ENCODE measurements at places on chromosomes 16 and 17.

DNA sequence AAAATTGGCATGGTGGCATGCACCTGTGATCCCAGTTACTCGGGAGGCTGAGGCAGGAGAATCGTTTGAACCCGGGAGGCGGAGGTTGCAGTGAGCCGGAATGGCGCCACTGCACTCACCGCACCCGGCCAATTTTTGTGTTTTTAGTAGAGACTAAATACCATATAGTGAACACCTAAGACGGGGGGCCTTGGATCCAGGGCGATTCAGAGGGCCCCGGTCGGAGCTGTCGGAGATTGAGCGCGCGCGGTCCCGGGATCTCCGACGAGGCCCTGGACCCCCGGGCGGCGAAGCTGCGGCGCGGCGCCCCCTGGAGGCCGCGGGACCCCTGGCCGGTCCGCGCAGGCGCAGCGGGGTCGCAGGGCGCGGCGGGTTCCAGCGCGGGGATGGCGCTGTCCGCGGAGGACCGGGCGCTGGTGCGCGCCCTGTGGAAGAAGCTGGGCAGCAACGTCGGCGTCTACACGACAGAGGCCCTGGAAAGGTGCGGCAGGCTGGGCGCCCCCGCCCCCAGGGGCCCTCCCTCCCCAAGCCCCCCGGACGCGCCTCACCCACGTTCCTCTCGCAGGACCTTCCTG, at the start of gene HBQ1:
TSS of gene HBQ1 (plus strand) at position 359 of the 575 bp plus-strand sequence. CDS start at position 387, 28 bp downstream.
- H3K4me1 ChIP-seq = 0 out of 2 replicates have a peak, but pooled peaks cover 3% of the 10 kb centered on the region
- peaks cover 50% of the 10 kb centered on the region for H3K27me3 ChIP-seq
- H3K4me3 ChIP-seq = peak within 1 kb of the TSS; percentile 56
- 0 out of 2 replicates have a peak, but pooled peaks cover 2% of the 10 kb centered on the region for H3K36me3 ChIP-seq

- DNase-seq = no peak
- peaks cover 6% of the 10 kb centered on the region for H3K4me1 ChIP-seq
- H3K27me3 ChIP-seq = no peaks in the 10 kb centered on the region
- no peak overlapping the region for H3K4me3 ChIP-seq
- no peak overlapping the region for H3K27ac ChIP-seq
- peaks cover 57% of the 10 kb centered on the region for H3K36me3 ChIP-seq
Observed at GRCh38 chr16:46911038-46911437, 26.9 kb downstream of the GPT2 start.

DNA sequence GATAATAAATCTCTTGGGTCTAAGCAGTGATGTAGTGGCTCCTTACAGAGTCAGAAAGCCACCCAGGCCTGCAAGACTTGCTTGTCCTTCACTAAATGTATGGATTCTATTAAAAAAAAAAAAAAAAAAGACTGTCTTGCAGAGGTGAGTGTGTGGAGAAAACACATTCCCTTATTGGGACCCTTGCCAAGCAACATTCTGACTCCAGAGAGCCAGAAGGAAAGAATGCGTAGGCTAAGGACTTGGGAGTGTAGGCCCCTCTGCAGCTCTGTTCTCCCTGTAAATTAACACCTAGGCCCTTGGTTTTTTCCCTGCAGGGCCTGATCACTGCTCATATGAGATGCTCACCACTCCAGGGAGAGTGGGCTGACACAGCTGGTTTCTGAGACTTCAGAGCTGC, 17.8 kb downstream of the SCPEP1 start:
- DNase-seq = no peak
- H3K4me3 ChIP-seq = no peak overlapping the region
- no peak overlapping the region for H3K27ac ChIP-seq
- peaks cover 21% of the 10 kb centered on the region for H3K36me3 ChIP-seq
- no peaks in the 10 kb centered on the region for H3K27me3 ChIP-seq
- no peaks in the 10 kb centered on the region for H3K4me1 ChIP-seq

DNA sequence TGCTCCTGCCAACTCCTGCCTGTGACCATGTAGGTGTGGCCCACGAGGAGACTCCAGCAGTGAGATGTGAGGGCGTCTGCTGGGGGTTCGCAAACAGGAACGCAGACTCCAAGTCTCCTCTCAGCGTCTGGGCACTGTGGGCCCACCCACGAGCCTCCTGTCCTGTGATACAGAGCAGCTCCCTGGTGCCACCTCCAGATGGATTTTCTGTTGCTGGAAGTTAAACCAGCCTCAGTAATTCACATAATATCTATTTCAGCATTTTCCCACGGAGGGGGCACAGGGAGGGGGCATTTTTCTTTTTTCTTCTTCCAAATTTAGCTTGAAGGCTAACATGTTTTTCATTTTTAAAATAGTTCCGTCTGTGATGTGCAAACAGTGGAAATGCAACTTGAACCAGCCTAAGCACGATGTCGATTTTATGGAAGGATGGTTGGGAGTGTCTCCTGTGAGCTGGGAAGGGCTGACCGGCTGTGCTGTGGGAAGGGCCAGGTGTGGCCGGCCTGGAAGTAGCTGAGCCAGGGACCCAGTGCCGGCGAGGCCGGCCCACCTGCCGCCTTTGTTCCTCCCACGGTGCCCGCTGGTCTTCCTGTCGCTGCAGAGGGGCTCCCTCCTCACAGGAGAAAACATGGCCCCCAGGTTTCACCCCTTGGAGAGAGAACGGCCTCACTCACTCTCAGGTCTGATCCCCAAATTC, 3.9 kb upstream of the RAB40B start:
- no peak overlapping the region for H3K4me3 ChIP-seq
- H3K27me3 ChIP-seq = peaks cover 25% of the 10 kb centered on the region
- no peak for DNase-seq
- H3K4me1 ChIP-seq = no peaks in the 10 kb centered on the region
- H3K27ac ChIP-seq = no peak overlapping the region
